Cerebellum (tissue), 4 donors: ENCODE measurements at places on chromosomes 4 and X.

- DNase-seq = peak; percentile 49
Observed at GRCh38 chr4:151537687-151538086, 128.7 kb downstream of the FHIP1A start.

- no peak for DNase-seq
Observed at GRCh38 chr4:15254236-15254880, 173.5 kb upstream of the C1QTNF7 start.

GRCh38 chr4:188107931-188108843 lies 1.2 kb downstream of the TRIML2 start:
- DNase-seq = no peak

GRCh38 chrX:106783716-106784115 lies 18.8 kb upstream of the TBC1D8B start:
- no peak for DNase-seq

DNA sequence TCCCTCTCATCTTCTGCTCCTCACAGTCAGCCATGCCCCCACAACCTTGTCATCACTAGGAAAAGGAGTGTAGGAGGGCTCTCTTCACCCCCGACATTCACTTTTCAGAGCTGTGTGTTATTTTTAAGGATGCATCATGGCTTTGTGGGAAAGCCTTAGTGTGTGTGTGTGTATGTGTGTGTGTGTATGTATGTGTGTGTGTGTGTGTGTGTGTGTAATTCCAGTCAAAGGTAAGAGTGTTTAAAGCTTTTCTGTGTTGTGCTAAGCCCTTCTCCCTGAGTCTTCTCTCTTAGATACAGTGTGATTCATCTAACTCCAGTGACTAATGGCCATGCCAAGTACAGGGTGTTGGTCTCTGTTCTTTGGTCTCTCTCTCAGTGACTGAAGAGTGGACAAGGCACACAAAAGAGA lies 76.6 kb downstream of the CHIC2 start:
- no peak for DNase-seq

DNA sequence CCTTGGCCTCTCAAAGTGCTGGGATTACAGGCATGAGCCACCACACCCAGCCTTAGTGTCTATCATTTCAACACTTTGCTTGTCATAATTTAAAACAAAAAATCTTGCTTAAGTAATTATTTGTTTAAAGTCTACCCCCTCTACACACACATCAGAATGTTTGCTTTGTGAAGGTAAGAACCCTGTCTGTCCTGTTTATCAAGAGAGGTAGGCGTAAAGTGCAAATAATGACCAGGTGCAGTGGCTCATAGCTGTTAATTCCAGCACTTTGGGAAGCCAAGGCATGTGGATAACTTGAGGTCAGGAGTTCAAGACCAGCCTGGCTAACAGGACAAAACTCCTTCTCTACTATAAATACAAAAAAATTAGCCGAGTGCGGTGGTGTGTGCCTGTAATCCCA lies 326.7 kb upstream of the CLNK start:
- no peak for DNase-seq

- DNase-seq = no peak
Observed at GRCh38 chrX:123172869-123173268, 11.2 kb upstream of the GRIA3 start.

- no peak for DNase-seq
Observed at GRCh38 chr4:55568905-55569504, 22.3 kb upstream of the CLOCK start.

- DNase-seq = no peak
Observed at GRCh38 chr4:113344100-113344499, 294.6 kb downstream of the ANK2 start.

DNA sequence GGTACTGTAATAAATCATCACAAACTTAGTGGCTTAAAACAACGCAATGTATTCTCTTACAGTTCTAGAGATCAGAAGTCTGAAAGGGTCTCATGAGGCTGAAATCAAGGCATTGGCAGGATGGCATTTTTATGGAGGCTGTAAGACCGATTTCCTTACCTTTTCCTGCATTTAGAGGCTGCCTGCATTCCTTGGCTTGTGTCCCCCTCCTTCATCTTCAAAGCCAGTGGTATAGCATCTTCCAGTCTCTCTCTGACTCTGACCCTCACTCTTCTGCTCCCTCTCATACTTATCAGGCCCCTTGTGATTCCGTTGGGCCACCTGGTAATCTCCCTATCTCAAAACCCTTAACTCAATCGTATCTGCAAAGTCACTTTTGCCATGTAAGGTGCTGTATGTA lies 258.2 kb upstream of the JADE1 start:
- DNase-seq = no peak

GRCh38 chrX:10089378-10089795 lies 67.4 kb upstream of the CLCN4 start:
- no peak for DNase-seq

DNA sequence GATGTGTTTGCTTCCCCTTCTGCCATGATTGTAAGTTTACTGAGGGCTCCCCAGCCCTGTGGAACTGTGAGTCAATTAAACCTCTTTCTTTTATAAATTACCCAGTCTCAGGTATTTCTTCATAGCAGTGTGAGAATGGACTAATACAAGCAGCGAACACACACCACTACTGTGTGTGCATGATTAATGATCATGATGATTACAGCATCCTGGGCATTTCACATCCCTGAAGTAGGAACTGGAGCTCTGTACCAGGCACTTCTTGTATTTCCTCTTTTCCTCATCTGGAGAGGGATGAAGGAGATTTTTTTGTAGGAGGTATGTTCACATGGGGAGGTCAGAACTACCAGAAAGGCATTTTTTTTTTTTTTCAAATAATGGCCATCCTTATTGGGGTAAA lies 60.8 kb downstream of the PPM1K start:
- DNase-seq = no peak
